K562 (cell line): ENCODE measurements at places on chromosomes 4 and X. TPM values are rescaled to one million over a fixed set of nuclear protein-coding genes. Genes with fewer than 3 reads are reported as not detected.

- DNase-seq: no peak
- H3K27me3 ChIP-seq: no peaks in the 10 kb centered on the region
- H3K4me1 ChIP-seq: peaks cover 8% of the 10 kb centered on the region
- no peak overlapping the region for H3K4me3 ChIP-seq
- no peaks in the 10 kb centered on the region for H3K36me3 ChIP-seq
Measured at GRCh38 chrX:10010686-10011085, 43.5 kb downstream of the CLDN34 start.

DNA sequence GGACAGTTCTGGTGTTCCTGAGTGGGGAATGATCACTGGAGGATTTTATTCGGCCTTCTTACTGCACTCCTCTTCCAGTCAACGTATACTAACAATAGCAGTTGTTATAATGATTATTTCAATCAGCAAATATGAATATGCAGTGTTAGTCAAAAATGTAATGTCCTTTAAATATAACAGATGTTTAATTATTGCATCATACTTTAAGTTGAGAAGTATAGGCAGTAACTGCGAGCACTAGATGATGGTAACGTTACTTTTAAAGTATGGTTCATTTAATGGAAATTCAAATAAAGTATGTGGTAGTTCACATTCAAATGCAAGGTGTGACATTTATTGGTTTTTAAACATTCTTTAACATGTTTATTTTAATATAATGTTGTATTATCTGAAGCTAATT lies 5.5 kb upstream of the BLTP1 start:
- H3K27me3 ChIP-seq: no peaks in the 10 kb centered on the region
- H3K36me3 ChIP-seq: no peaks in the 10 kb centered on the region
- H3K4me1 ChIP-seq: no peaks in the 10 kb centered on the region
- no peak for DNase-seq
- H3K27ac ChIP-seq: no peak overlapping the region

The SERTM2 gene
- total RNA-seq: not detected in 2 replicates

GRCh38 chrX:114095789-114096188 lies 488.1 kb upstream of the HTR2C start:
- H3K27ac ChIP-seq: no peak overlapping the region
- H3K4me1 ChIP-seq: no peaks in the 10 kb centered on the region
- no peak for DNase-seq
- H3K36me3 ChIP-seq: no peaks in the 10 kb centered on the region

- no peak for DNase-seq
- H3K36me3 ChIP-seq: no peaks in the 10 kb centered on the region
- no peak overlapping the region for H3K27ac ChIP-seq
- no peaks in the 10 kb centered on the region for H3K27me3 ChIP-seq
Measured at GRCh38 chr4:30837131-30837539, 117.0 kb downstream of the PCDH7 start.

DNA sequence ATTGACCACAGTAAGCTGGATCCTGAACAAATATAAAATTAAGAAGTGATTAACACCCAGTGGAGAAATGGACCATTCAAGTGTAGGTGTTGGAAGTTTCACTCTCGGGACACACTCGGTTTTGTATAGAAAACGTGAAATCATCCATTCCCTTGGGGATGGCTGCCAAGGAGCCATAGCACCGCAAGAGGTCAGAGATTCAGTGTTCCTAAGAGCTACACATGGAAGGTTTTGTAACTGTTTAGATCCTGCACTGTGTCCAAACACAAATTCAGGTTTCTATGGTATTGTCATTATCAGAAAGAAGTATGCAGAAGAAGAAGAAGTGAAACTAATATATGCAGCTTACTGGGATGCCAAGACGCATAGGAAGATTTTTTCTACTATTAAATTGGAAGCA lies 281.0 kb downstream of the LDB2 start:
- no peak overlapping the region for H3K27ac ChIP-seq
- H3K36me3 ChIP-seq: no peaks in the 10 kb centered on the region
- H3K4me3 ChIP-seq: no peak overlapping the region
- H3K27me3 ChIP-seq: no peaks in the 10 kb centered on the region
- no peak for DNase-seq
- no peaks in the 10 kb centered on the region for H3K4me1 ChIP-seq

- no peaks in the 10 kb centered on the region for H3K4me1 ChIP-seq
- DNase-seq: no peak
- H3K4me3 ChIP-seq: no peak overlapping the region
- no peaks in the 10 kb centered on the region for H3K36me3 ChIP-seq
Measured at GRCh38 chr4:67809502-67809901, 55.3 kb upstream of the GNRHR start.

DNA sequence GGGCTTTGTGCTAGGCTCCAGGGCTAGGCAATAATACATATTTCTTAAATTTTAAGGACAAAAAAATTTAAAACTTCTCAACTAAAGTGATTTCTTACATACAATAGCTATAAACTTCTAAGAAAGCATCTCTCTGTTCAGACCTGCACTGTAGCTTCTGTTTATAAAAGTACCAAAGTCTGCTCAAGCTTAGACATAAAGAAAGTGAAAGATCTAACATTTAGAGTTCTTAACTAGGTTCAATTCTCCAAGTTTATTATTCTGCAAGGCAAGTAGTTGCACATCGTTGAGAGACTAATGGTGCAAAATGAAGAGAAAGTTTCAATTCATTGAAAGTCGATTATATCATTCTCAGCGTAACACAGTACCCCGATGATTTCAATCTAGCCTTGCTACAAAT lies 857.4 kb upstream of the HTR2C start:
- H3K36me3 ChIP-seq: no peaks in the 10 kb centered on the region
- no peaks in the 10 kb centered on the region for H3K4me1 ChIP-seq
- H3K27me3 ChIP-seq: no peaks in the 10 kb centered on the region
- H3K27ac ChIP-seq: no peak overlapping the region

The CXCL3 gene
- total RNA-seq: 8.6 and 9.1 TPM in 2 replicates

DNA sequence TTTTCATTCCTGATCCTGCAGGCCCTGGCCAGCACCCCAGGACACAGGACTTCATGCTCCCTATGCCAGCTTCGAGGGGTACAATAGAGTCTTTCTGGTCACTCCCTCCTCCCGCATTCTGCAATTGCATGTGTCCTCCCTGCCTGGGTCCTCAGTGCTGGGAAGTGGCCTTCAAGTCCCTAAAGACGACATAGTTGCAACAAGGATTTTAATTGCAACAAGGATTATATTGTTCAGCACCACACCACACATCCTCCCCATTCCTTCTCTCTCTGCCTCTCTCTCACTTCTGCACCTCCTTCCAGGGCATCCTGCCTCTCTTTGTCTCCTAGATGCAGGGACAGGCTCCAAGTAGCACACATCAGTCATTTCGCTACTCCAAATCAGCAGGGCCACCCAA lies 25.5 kb downstream of the SCD5 start:
- H3K27ac ChIP-seq: no peak overlapping the region
- H3K4me1 ChIP-seq: no peaks in the 10 kb centered on the region
- H3K36me3 ChIP-seq: no peaks in the 10 kb centered on the region
- no peak for DNase-seq

DNA sequence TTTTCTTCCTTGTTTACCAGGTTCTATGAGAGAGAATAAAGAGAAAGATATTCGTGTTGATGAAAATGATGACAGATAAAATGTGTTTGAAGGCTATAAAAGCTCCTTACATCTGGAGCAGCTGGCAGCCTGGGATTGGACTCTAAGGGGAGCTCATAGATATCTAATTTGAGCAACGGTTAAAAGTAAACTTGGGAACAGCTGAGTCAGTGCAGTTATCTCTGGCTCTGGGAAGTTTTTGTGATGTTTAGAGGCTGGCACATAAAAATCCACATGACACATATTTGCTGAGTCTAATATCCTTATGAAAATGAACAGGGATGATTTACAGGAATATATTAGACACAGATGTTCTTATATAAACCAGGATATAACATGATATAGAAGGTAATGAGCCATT lies 331.8 kb upstream of the TENM3 start:
- H3K36me3 ChIP-seq: no peaks in the 10 kb centered on the region
- H3K27me3 ChIP-seq: no peaks in the 10 kb centered on the region
- no peak overlapping the region for H3K4me3 ChIP-seq
- H3K4me1 ChIP-seq: no peaks in the 10 kb centered on the region
- H3K27ac ChIP-seq: no peak overlapping the region
